ENCODE measurements at places on chromosomes 7 and 10. TPM values are rescaled to one million over a fixed set of nuclear protein-coding genes. Genes with fewer than 3 reads are reported as not detected.

Gene NPVF
- total RNA-seq: not detected

Gene DCLRE1C
- 4.7 TPM for total RNA-seq

Gene LRIT1
- total RNA-seq: not detected

Gene HPSE2
- total RNA-seq: not detected

Gene GSDME
- total RNA-seq: 49.2 TPM

Gene ASB4
- not detected for total RNA-seq

Gene SRGN
- total RNA-seq: 47.3 TPM

Gene PON1
- not detected for total RNA-seq

Measured in bronchial smooth muscle cell (primary cell).